ENCODE measurements at places on chromosomes 2 and 18. TPM values are rescaled to one million over a fixed set of nuclear protein-coding genes. Genes with fewer than 3 reads are reported as not detected.

- DNase-seq = peak; percentile 24
These were observed 173.6 kb downstream of the SMAD7 start for GRCh38 chr18:48777026-48777743.

- DNase-seq = peak; percentile 69
These were observed 124.7 kb upstream of the SERPINE2 start for GRCh38 chr2:224163566-224164307.

DNA sequence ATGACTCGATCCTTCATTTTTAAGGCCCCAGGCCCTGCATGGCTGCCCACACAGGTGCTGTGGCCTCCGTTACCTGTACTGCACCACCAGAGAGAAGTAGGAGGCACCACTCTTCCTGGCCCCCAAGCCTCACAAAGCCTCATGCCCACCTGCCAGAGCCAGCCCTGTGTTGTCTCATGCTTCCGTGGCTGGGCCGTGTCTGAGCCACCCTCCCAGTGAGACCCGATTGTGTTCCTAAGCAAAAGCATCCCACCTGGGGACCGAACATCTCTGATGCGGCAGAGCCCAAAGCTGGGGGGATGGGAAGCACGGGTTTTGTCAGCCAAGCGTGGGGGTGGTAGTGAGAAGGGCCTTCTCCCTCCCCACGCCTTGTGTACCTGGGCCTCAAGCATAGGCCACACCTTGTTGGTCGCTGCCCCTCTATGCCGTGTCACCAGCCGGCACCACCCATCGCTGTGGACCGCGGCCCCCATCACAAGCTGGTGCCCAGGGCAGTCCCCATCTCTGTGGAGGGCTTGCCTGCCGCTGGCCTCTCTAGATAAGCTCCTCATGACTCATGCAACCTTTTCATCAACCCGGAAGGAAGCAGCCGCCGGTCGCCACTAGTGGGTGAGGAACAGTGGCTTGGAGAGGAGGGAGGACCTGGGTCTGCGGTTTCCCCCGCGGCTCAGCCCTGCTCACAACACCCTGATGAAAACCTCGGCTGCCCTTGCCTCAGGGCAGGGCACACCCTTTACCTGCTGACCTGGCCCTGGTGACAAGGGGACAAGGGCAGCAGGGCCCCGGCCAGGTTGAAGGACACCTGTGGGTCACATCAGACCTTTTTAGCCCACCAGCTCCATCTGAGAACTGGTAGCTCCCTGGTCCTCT, 2.7 kb upstream of the RNPEPL1 start:
- DNase-seq = peak; percentile 96

DNA sequence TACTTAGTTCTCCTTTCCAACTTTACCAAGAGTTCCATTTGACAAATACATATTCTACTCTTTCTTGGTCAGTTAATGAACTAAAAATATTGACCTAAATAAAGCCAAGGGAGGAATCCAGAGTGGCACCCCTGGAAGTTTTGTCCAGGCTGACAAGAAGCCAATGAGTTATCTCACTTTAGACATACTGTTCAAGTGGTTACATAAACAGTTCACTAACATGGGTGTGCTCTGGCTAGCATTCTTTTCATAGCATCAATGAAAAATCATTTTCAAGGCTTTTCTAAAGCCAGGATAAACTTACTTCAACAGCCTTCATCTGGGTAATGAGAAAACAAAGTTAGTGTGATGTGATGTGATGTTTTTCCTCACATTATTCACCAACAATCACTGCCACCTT, 649.4 kb downstream of the TDRD15 start:
- DNase-seq = no peak

DNA sequence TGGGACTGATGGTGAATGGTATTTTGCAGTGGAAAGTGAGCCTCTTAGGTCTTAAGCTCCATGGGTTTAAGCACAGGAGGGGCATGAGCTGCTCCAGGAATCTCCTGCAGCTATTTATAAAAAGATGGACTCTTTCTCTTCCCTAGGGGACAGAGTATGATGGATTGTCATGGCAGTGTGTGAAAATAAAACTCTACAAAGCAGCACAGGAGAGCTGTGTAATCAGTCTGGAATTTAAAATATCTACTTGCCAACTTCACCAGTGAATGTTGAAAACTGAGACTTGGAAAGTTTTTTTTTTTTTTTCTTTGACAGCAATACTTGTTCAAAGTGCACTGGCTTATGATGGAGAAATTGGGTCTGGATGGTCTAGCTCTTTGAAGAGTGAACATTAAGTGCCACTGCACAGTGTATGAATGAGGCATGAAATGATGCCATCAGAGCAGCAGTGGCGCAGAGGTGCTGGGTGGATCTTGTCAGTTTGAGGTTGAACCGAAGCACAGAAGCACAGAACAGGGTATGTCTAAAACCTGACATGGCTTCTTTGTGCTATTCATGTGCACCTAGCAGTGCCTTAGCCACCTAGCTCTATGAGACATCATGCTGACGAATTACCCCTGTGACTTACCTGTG, 245.4 kb downstream of the PTPRM start:
- peak; percentile 86 for DNase-seq

DNA sequence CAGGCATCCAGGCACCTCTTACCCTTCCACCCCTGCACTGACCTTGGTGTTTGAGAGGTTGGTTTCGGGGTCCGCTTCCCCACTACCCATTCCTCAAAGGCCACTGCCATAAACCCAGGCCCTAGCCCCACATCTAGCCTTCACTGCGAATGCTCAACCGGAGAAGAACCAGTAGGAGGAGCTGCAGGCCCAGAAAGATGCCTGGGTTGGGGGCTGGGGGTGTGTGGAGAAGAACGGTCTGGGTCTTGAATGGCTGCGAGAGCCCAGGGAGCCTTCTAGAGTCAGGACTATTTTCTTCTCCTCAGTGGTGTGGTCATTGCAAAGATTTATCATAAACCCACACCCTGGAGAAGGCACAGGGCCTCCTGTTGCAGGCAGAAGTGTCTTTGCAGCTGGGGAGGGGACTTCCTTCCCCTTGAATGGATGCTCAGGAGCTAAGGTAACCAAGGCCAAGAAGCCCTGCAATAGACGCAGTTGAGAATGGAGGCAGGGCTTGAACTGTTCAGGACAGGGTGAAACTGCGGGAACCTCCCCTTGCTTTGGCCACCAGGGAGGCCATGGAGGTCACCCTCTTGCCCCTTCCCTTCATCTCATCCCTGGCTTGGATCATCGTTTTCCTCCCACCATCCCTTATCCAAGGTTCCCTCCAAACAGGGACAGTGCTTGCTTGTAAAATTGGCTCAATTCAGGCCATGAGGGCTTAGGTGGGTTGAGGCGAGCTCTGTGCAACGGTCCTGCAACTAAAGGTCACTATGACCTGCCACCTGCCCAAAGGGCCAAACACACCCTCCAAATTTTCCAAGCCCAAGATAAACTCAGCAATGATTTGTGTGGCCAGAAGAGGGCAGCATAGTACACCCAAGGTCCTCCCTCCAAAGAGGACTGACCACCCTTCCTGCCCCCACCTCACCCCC, 20.9 kb downstream of the THNSL2 start:
- DNase-seq = peak; percentile 22

DNA sequence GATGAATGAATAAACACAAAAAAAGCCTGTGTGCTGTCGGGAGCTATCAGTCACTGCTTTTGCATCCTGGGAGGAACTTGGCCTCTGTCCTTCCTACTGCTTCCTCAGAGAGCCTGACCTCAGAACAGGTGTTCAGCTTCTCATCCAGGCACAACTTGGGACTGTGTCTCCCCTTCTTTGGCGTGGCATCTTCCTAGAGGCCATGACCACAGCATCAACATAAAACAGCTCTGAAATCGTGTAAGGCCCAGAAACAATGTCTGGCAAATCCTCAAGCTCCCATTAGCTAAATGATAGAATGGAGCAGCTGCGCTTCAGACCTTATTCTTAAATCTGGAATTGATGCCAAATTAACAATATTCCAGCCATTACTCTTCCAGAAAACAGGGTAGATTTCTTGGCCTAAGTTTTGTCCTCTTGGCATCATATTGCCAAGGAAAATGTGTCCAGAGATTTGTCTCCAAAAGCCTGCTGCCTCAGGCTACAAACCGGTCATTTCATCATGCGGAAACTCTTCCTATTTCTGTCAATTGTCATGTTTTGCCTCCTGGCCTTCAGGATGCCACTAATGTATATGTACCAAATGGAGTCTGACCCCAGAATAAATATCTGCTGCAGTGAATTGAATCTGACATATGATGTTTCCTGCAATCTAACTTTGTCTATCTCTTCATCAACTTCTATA, 53.2 kb upstream of the RAB27B start:
- no peak for DNase-seq

DNA sequence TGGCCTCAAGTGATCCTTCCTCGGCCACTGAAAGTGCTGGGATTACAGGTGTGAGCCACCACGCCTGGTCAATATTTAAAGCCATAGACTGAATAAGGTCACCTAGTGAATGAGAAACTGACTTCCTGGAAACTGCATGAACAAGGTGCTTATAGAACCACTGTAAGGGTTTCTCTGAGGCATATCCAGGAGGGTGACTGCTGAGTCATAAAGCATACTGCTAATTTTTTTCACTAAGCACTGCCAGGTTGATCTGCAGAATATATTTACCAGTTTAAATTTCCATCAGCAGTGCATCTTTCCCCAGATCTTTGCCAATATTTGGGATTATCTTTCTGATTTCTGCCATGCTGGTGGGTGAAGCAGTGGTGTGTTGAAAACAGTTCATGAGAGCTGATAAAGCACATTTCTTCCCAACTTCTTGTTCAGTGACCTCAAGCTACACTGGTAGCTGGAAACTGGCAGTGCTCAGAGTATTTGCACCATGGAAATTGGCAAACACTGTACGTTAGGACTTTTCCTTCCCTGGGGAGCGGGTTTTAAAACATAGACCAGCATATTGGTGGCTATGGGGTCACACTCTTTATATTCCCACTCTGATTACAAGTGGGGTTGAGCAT, 4.2 kb upstream of the CLIP4 start:
- DNase-seq = peak; percentile 69

- DNase-seq = no peak
These were observed 1.3 kb downstream of the BCL2 start for GRCh38 chr18:63317982-63318888.

UGT1A10 gene
- total RNA-seq = not detected
